ENCODE measurements at places on chromosomes 2 and 18.

GRCh38 chr2:20487030-20487391 lies 40.1 kb downstream of the RHOB start:
- no peak for DNase-seq

DNA sequence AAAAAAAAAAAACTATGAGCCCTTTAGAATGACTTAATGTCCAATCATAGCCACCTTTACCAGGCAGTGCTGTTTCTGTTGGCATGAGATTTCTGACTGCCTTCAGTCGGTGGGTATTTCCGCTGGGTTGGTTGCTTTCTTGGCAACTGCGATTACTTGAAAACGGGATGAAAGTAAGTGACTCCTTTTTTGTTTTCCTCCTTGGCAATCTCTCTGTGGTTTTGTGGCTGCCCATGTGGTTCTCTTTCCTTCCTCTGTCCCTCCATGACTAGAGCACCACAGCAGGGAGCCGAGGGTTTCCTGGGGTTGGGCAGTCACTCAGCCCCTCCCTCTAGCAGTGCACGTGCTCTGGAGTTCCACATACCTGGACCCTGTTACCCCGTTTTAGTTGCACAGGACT lies 112.1 kb downstream of the KLHL29 start:
- peak; percentile 63 for DNase-seq

DNA sequence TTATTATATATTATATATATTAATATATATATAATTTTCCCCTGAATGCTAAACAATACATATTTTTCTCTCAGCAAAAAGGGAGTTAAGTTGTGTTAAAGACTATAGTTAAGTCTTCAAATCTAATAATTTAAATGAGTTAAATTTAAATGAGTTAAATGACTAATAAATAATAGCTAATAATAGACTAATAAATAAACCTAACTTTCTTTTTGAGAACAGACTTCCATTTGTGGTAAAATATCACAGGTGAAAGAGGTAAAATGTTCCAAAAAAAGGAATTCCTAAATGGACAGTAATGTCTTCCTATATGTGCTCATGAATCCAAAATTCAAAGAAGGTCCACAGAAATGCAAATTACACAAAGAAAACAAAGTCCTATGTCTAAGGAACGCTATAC lies 74.6 kb downstream of the SLC25A12 start:
- DNase-seq = no peak

DNA sequence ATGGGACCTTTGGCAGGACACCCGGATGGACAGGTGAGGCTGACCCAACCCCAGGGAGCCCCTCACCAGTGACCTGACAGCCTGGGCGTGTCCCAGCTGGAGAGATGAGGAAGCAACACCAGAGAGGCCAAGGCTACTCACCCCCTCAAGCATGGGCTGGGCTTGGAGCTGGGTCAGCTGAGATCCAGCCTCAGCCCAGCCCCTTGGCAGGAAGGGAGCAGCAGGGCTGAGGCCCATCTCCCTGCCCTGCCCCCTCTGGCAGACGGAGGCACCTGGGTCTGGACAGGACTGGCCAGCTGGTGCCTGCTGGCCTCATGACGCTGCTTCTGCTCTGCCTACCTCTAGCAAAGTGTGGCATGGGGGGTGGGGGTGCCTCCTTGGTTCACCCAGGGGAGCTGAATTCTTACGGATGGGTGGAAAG lies 37.8 kb downstream of the HS6ST1 start:
- DNase-seq = no peak

DNA sequence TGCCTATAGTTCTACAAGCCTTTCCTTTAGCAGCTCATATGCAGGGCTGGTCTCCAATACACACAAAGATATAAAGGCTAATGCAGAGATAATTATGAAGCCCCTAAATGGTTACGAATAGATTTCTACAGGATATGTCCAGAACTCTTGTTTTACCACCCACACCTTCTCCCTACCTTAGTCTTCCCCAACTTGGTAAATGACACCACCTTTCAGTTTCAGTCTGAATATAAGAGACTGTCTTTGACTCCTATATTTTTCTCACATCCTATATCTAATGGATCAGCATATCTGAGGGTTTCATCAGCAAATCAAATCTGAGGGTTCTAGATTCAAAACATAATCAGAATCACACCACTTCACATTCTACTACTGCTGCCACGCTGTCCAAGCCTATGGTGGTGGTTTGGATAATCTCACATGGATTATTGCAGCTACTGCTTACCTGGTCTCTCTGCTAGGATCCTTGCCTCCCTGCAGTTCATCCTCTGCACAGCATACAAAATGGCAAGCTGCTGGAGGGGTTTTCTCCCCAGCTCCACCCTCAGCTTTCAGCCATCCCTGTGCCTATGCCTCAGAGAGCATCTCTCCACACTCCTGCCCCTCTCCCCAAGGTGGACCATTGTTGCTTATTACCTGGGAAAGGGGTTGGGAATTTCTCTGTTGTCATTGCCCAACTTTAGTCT lies 178.0 kb upstream of the SPOPL start:
- no peak for DNase-seq

DNA sequence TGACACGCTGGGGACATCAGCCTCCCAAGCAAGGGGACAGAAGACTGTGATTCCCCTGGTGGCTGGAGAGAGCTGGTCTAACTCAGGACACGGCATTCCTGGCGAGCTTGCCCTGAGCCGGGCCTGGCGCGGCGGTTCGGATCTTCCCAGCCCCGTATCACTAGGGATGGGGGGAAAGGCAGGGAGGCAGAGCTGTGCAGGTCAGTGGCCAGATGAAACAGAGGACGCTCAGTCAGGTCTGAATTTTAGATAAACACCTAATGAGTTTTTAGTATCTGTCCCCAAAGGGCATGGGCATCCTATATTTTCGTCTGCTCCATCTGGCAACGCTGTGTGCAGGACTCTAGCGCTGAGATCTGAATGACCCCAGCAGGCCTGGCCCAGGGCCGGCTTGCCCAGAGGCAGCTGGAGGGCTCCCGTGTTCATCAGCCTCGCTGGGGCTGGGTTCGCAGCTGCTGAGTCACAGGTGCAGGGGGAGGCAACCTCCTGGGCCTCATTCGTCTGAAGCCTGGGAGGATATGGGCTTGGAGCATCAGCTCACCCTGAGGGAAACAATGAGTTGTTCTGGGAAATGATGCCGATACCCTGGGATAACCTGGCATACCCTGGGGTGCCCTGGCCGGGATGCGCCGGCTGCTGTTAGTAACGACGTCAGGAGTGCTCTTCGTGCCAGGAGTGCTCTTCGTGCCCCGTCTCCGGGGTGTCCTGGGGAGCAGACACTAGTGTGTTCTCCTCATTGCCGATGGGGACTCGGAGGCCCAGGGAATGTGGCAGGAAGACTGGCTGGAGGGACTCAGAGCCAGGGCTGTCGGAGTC lies 48.1 kb upstream of the HPCAL1 start:
- no peak for DNase-seq

Measured in activated naive CD4-positive, alpha-beta T cell treated with anti-CD3 and anti-CD28 coated beads, Interleukin-2, amount 50 U/mL, for 72 hours (primary cell).